ENCODE measurements at places on chromosomes 6 and 20.

- DNase-seq = no peak
Observed at GRCh38 chr6:129684323-129684884, 25.6 kb downstream of the ARHGAP18 start.

DNA sequence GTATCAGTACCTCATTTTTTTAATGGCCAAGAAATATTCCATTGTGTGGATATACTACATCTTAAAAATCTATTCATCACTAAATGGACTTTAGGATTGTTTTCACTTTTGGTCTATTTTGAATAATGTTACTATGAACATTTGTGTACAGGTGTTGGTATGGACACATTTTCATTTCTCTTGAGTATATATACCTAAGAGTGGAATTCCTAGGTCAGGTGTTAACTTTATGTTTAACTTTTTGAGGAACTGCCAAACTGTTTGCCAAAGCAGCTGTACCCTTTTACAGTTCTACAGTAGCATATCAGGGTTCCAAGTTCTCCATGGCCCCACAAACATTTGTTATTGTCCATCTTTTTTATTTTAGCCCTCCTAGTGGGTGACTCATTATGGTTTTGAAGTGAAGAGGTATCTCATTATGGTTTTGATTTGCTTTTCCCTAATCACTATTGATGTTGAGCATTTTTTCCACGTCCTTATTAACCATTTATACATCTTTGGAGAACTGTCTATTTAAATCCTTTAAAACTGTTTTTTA, 28.2 kb downstream of the DSTN start:
- DNase-seq = no peak

GRCh38 chr6:56246881-56247653, at the start of gene COL21A1:
TSS of gene COL21A1 (minus strand) at chr6:56247580. CDS start at chr6:56182618, 64,962 bp downstream.
- no peak for DNase-seq

DNA sequence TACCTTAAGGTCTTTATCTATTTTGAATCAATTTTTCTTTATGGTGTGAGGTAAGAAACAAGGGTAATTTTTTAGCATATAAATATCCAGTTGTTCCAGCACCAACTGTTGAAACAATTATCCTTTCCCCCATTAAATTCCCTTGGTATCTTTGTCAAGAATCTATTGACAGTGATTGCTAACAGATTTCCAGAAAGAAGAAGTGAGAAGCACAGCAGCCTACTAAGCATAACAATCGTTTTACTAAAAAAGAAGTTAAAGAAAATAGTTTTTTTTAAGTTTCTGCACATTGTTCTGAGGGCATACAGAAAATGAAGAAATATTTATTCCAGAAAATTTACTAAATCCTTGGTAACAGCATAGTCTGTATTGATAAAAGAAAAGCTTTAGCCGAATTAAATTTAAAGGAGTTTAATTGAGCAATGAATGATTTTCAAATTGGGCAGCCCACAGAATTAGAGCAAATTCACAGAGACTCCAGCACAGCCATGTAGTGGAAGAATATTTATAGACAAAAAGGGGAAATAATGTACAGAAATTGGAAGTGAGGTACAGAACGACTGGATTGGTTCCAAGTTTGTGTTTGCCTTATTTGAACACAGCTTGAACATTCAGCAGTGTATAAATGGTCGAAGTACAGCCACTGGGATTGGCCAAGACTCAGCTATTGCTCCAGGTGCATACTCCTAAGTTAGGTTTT, 97.9 kb upstream of the UST start:
- no peak for DNase-seq

- no peak for DNase-seq
Observed at GRCh38 chr6:87982134-87982533, 65.5 kb upstream of the SPACA1 start.

DNA sequence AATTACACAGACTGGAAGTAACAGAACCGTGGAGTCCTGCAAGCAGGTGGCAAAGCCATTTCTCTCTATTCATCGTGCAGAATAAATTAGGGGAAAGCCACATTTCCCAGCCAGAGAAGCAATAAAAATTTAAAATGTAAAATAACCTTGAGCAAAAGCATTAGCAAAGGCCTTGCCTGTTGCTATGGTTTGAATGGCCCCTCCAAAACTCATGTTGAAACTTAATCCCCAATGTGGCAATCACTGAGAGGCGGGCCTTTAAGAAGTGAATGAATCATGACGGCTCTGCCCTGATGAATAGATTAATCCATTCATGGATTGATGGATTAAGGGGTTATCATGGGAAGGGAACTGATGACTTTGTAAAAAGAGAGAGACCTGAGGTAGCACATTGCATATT, 679.0 kb downstream of the PTPRT start:
- DNase-seq = no peak

- no peak for DNase-seq
Observed at GRCh38 chr6:169861431-169862042, 110.1 kb downstream of the ERMARD start.

GRCh38 chr6:122614303-122614702, 4.1 kb downstream of the PKIB start:
- DNase-seq = no peak

DNA sequence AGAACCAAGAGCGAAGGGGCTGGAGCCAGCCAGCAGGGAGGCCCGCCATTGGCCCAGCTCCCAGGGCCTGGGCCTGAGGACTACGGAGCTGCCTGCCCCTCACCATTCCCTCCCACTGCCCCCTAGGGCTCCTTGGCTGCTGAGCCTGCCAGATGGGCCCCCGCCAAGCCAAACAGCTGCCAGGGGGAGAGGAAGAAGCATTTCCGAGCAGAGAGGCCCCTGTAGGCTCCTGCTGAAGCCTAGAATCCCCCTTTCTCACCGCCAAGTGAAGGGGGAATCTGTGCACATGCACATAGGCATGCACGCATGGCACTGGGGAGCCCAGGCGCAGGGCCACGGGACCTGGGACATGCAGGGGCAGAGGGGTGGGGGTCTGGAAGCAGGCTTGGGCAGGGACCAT, 28.5 kb upstream of the MRPS18A start:
- peak; percentile 6 for DNase-seq

DNA sequence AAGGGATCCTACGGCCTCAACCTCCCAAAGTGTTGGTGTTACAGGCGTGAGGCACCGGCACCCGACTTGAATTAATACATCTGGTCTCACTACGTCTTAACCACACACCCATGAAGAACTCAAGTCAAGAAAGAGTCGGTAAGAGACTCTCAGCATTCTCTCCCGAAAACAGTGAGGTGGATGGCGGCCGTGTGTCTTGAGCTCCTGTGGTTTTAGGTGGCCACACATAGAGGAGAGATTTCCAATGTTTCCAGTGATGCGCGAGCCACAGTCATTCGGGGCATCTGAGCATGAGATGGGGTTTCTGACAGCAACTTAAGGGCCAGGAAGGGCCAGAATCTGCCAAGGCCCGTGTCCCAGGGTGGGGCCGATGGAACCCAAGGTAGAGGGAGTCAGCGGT, 766.4 kb upstream of the DEFB115 start:
- DNase-seq = no peak

- no peak for DNase-seq
Observed at GRCh38 chr6:120320481-120321162, 971.1 kb upstream of the MAN1A1 start.

DNA sequence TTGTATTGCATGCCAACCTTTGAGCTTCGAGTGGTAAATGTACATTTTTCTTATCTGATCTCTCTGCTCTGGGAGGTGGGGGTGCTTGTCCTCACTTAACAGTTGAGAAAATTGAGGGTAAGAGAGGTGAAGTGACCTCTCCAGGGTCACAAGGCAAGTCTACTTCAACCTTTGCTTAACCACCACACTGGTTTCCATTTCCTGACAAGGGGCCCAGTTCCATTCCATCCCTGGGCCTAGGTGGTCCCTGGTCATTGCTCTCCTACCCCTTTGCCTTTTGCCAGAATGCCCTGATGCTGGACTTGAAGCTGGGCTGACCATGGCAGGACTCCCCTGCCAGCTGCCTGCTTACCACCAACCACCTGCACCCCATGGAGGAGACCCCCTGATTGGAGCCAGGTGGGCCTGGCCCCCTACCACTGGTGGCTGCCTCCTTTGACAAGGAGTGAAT, 9.9 kb upstream of the BPIFB3 start:
- no peak for DNase-seq

DNA sequence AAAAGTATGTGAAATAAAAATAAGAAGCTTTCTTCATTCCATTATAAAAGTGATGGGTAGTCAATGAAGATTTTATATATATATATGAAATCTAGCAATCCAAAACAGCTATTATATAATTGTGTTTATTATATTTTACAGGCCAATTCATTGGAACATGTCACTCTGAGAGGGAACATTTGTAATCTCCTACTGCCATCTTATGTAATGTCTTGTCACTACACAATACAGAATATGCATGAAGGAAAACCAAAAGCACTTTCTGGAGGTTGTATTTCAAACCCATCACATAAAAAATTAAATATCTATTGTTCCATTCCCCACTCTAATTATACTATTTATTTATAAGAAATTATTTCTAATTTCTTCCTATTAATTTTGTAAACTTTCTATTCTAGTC, 31.5 kb upstream of the IRAK1BP1 start:
- no peak for DNase-seq

DNA sequence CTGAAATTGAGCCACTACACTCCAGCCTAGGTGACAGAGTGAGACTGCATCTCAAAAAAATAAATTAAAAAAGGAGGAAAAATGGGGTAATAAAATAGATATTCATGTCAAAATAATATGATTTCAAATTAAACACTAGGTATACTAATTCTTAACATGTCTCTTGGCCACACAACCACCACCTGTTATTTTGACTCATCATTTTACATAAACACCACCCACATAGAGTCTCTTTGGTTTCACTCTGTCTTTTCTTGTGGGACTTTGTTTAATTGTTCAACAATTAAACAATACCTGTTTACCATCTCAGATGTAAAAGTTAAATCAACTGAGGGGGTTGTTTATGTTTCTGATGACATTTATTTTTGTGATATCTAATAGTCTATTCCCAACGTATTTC, 476.8 kb upstream of the ADGRB3 start:
- no peak for DNase-seq

DNA sequence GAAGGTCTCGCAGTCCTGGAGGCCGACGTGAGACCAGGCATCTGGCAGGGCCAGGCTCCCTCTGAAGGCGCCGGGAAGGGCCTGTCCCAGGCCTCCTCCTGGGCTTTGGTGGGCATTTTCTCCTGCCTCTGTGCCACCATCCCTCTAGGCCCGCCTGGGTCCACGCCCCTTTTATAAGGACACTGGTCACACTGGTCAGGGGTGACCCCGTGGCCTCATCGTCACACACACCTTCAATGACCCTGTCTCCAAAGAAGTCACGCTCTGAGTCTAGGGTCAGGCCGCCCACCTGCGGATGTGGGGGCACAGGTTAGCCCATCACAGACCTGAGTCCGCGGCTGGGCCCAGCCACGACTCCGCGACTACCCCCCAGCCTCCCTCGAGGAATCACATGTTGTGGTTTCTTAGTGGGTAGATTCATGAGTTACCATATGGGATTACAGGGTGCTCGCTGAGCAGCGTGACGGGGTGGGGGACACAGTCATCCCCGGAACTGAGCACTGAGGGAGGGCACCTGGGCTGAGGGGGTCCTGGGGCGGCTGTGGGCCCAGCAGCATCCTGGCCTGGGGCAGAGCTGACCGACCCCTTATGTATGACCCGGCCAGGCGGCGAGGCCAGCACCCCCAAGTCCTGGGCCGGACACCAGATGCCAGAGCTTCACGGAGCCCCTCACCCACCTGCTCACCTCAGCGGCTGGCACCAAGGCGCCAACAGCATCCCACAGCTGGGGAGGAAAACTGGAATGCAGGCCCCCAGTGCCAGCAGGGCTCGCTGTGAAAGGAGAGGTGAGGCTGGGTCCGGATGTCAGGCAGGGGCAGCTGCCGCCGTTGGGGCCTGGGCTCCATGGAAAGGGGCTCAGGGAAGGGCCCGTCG, 115.9 kb downstream of the DLL1 start:
- DNase-seq = no peak

DNA sequence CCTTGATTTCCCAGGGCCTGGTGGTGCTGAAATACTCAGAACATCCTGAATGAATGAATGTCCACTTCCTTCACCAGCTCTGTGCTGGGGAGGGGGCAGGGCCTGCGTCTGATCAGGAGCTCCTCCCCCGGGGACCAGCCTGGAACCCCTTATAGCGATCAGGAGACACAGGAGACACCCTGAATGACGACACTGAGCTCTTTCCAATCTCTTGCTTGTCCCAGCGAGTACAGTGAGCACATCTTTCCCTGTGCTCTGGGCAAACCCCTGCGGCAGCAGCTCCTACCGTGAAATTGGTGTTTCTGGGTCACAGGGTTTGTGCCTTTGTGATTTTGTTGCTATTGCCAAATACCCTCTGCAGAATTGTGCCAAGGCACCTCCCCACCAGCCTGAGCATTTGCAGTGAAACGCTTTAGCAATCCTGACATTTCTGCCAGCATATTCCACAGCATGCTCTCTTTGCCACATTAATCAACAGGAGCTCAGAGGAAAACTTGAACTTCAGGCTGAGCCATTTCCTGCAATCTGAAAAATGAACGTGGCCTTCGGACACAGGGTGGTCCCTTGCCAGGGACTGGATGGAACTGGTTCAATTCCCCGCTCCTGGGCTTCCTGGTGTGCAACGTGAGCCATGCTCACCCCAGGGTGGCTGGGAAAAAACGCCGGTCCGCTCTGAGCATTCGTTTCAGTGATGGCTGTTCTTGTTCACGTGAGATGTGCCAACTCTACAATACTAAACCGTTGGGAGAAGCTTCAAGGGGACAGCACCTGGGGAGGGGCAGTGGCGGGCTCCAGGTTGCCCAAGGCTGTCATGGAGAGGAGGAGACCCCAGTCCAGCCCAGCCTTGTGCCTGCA, 23.1 kb upstream of the MRGBP start:
- peak; percentile 85 for DNase-seq

DNA sequence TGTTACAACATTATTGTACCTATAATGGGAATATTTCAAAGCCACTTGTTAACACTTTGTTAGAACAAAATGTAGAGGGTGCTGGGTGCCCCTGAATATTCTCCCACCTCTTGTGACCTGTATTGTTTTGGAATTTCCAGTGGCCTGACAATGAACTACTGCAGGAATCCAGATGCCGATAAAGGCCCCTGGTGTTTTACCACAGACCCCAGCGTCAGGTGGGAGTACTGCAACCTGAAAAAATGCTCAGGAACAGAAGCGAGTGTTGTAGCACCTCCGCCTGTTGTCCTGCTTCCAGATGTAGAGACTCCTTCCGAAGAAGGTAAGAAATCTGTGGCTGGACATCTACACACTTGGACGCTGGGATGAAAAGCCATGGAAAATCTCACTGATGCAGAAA, 28.9 kb downstream of the PLG start:
- DNase-seq = no peak

DNA sequence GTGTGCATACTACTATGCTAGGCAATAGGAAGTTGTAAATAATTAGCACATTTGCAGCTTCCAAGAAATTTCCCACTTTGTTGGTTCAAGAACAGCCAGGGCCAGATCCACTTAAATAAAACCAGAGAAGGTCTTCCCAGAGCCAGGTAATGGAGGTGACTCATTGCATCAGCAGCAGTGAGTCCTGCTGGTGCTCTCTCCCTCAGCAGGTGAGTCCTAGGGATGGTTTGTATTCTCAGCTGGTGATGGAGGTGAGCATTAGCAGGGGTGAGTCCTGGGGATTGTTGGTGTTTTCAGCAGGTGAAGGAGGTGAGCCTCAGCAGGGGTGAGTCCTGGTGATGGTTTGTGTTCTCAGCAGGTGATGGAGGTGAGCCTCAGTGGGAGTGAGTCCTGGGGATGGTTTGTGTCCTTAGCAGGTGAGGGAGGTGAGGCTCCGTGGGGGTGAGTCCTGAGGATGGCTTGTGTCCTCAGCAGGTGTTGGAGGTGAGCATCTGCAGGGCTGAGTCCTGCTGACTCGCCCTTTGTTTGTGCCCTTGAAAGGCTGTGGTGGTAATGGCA, 232.8 kb upstream of the EXOC2 start:
- no peak for DNase-seq

- no peak for DNase-seq
Observed at GRCh38 chr20:47348539-47349142, 7.9 kb downstream of the ZMYND8 start.
